ENCODE measurements at places on chromosomes 5 and 9.

DNA sequence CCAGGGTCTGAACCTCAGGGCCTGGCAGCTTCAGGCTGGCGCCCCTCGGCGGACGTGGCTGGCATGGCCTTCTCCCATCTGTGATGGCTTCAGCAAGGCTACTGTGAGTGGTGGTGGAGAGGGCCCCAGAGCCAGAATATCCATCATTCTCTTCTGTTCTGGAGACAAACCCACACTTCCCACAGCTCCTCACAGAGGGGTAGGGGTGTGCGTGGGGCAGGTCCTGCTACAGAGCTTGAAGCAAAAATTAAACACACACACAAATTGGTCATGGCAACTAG is 9.6 kb downstream of the GPX3 start:
- DNase-seq = no peak

- no peak for DNase-seq
These were observed 406.9 kb upstream of the NMUR2 start for GRCh38 chr5:152811988-152812387.

DNA sequence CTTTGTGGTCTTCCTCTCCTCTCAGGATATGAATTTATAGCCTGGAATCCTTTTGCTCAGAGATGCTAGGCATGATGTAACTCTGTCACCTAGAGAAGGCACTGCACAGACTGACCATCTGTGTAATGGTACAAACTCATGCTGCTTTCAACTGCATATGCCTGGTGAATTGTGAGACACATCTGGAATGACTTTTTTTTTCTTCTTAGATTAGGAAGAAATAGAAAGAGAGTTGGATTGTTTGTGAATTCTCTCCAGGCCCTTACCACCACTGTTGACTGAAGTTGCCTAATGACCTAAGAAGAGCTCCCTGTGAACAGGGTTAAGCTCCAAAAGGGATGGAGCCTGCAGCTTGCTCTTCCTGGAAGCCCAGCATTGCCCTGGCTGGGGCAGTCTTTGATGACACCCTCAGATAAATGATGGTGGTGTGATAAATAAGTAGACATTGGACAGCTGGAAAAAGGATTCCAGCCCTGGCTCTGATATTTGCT is 47.8 kb upstream of the TRIM32 start:
- no peak for DNase-seq

GRCh38 chr5:131304414-131304813 is 40.6 kb downstream of the CDC42SE2 start:
- no peak for DNase-seq

DNA sequence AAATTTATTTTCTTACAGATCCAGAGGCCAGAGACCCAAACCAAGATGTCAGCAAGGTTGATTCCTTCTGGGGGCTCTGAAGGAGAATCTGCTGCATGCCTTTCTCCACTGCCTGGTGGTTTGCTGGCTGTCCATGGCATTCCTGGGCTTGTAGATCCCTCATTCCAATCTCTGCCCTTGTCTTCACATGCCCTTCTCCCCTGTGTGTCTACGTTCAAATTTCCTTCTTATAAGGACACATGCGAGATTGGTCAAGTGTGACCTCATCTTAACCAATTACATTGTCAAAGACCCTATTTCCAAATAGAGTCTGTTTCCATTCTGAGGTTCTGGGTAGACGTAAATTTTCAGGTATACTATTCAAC is 84.5 kb upstream of the RAI14 start:
- DNase-seq = no peak

GRCh38 chr9:36140086-36141084 is 3.9 kb downstream of the GLIPR2 start:
- DNase-seq = no peak

- DNase-seq = no peak
These were observed 1404.3 kb downstream of the MAT2B start for GRCh38 chr5:164909673-164910072.

DNA sequence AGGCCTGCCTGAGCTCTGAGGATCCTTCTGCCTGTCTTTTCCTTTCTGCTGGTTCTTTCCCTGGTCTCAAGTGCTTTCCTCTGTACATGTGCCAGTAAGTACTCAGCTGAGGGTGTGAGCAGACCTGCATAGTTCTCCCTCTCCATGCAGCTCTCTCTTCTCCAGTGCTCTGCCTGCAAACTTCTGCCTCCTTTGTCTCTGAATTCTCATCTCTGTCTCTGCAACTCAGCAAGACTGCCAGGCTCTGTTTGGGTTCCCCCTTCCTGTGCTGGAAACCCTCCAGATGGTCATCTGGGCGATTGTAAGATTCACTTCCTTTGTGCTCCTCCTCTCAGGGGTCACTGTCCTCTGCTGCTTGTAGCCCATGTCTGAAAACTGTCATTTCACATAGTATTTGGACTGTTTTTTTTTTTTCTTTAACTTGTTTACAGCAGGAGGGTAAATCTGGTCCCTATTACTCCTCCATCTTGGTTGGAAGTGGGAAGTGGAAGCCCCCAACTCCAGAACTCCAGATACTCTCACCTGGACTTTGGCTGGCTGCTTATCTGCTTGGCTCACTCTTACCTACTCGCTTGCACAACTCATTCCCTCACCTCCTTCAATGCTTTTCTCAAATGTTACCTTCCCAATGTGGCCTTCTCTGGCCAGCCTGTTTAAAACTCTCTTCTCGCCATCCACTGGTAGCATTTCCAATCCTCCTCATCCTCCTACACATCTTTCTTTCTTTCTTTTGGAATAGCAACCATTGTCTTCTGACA is 175.3 kb upstream of the TBC1D2 start:
- DNase-seq = no peak

DNA sequence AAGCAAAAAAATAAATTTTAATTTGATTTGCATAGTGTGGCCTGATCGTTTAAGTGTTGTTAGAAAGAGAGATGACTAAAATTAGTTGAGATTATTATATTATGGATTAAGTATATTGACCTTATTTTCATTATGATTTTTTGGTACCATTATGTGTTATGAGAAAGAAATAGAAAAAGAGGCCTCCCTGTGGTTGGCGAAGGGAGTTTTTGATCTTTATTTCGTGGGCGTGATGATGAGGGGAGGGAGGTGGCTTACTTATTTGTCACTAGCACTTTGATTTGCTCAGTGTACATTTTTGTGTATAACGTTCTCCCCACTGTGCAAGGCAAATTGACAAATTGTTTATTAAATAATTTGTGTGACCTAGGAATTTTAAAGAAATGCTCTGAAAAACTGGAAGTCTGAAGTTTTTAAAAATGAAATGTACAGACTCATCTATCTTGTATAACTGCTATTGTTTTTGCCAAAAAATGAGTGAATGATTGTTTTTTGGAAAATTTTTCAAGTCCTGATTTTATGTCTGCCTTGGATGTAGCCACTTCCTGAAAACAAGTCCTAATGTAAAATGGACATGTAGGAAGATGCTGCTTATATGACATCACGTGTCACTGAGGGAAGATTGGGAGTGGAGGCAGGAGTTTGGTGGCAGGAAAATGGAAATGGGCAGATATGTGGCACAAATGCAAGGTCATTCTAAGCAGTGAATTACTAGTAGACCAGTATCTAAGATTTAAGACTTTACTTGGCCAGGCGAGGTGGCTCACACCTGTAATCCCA is 3.0 kb downstream of the DAPK1 start:
- DNase-seq = no peak

GRCh38 chr5:23257656-23258055 is 249.8 kb upstream of the PRDM9 start:
- peak; percentile 7 for DNase-seq

GRCh38 chr5:54988218-54988617 is 2.8 kb upstream of the ESM1 start:
- no peak for DNase-seq

- DNase-seq = no peak
These were observed 70.5 kb downstream of the ZNF618 start for GRCh38 chr9:113946496-113947115.

DNA sequence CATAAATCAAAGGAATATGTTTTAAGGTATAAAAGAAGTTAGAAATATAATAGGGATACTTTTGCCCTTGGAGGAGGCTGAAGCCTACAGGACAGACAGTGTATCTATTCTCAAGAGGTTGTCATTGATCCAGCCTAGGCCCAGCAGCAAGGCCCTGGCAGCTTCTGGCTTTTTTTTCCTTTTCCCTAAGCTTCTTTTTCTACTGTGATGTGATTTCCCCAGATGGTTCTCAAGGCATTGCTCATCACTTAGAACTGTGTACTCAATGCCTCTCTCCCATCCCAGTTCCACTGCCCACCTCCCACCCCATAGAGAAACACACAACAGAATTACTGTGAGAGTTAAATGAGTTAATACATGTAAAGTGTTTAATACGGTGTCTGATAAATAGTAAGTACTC is 88.6 kb downstream of the SLC44A1 start:
- DNase-seq = no peak

- no peak for DNase-seq
These were observed 26.6 kb upstream of the GLDC start for GRCh38 chr9:6672118-6672517.

- no peak for DNase-seq
These were observed 317.6 kb downstream of the TLE4 start for GRCh38 chr9:79889369-79889768.

GRCh38 chr5:57258943-57259342 is 85.1 kb downstream of the GPBP1 start:
- no peak for DNase-seq

- no peak for DNase-seq
These were observed 147.8 kb downstream of the HSPA4 start for GRCh38 chr5:133199417-133200178.

DNA sequence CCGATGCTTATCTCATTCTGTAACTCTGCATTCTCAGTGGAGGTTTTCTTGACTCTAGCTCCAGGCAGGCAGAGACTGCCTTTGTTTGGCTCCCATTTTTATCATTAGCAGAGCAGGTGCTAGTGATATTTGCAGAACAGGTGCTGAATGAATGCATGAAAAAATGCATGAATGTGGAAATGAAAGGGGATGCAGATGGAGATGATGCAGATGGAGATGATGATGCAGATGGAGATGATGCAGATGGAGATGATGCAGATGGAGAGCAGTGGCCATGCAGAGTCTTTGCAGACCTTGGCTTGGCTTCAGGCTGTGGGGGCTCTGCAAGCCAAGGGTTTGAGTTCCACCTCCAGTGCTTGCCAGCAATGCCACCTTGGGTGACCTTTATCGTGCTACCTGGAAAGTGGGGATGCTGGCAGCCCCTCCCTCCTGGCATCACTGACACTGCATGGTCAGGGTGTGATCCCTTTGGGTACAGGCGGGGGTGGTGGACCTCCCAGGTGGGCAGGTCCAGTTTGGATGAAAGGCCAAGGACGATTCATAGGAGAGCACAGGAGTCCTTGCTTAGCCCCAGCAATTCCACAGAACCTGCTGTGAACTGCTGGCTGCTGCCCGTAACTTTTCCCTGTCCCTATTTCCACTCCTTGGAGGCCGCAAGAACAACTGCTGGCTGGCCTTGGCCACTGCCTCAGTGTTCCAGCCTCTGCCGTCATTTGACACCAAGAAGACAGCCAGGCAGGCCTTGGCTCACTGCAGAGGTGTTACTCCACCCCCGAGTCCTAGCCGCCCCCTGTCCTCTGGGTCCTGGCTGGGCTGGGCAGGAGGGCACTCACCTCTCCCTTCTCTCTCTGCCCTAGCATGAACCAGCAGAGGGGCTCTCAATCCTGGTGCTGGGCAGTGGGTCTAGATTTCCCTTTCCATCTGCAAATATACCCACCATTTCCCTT is 33.0 kb downstream of the ERGIC1 start:
- DNase-seq = no peak

DNA sequence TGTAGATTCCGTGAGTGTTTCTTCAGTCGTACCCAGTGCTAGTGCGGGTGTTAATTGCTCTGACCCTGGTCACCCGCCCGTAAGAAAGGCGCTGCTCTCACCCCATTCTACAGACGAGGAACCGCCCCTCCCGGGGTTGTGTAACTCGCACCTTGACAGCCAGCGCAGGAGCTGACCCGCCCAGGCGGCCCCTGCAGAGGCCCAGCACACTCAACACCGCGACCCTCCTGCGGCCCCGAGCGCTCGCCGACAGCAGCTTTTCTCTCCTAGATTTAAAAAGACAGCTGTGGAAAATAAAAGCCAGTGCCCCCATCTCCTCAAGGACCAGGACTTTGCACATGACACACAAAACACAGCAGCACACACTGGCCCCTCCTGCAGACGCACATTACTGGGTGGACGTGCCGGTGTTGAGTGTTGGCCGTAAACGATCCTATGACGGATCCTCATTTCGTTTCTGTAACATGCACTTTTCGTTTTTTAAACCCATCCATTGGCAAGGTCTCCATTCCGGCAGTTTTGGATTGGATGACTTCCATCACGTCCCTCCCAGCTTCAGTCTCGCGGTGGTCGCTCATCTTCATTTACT is 22.9 kb downstream of the OR2V2 start:
- DNase-seq = no peak

DNA sequence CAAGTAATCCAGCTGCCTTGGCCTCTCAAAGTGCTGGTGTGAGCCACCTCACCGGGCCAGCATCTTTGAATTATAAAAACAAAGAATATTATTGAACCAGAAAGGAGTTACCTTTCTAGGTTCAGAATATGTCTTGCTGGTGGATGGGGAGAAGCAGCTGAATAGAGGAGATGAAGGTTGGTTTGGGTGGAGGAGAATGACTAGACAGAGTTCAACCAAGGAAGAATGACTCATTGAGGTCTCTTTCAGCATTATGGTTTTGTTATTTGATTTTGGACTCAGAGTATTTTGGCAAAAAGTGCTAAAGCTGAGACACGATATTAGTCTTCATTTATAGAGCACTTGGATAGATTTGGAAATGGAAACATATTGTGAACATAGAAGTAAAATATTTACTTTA is 75.2 kb upstream of the MPDZ start:
- no peak for DNase-seq

DNA sequence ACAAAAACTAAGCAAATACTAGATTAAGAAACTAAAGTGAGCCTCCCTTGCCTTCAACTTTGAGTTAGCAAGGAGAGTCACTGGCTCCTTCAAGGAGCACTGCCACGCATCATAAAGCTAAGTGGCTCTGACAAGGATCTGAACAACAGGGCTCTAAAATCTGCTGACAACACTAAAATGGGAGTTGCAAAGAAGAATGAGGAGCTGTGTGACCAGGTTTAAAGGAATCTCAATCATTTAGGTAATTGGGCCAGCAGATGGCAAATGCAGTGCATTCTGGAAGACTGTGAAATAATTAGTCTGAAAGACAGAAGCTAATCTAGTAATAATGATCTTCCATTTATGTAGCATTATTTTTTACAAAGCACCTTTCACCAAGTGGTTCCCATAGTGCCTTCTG is 297.0 kb upstream of the TAS2R1 start:
- no peak for DNase-seq

DNA sequence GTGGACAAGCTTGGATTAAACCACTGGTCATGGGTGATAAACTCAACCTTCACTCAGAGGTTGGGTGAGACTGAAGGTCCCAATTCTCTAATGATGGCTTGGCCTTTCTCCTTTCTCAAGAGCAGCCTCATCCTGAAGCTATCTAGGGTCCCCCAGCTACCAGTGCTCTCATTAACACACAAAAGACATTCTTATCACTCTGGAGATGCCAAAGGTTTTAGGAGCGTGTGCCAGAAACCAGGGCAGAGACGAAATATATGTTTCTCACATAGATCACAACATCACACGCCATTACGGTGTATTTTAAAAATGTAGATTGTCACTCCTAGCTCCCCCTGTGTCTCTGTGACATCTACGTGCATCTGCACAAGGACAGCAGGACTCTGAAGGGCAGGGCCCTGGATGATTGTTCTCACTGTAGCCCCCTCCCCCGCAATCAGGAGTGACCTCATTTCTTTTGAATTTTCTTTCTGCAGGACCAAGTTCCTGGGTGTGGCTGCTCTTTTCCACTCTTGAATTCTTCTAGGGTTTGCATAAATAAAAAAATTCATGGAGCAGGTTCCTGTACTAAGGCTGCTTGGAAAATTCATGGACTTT is 311.3 kb downstream of the GADD45G start:
- DNase-seq = no peak
